ENCODE measurements at places on chromosomes 7 and 10.
A peak's percentile ranks its signal among the peaks of the same experiment; 100 is the strongest.

GRCh38 chr7:134444198-134444960 lies 14.5 kb downstream of the AKR1B1 start:
- DNase-seq: no peak

DNA sequence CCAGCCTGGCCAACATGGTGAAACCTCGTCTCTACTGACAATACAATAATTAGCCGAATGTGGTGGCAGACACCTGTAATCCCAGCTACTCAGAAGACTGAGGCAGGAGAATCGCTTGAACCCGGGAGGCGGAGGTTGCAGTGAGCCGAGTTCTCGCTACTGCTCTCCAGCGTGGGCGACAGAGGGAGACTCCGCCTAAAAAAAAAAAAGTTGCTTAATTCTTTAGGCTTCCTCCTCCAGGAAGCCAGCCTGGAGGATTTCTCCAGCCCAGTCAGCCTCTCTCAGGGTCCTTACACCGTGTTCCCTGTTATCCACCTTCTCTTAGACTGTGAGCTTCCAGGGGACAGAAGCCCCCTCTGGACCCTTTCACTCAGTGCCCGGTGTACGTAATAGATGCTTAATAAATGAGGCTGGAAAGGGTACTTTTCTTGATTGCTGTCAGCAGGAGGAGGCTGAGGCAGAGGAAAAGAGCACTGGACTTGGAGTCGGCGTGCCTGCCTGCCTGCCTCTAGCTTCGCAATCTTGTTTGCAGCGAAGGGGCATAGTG lies 16.4 kb upstream of the NODAL start:
- DNase-seq: no peak

GRCh38 chr7:74495112-74496086 lies 41.7 kb downstream of the GTF2IRD1 start:
- DNase-seq: no peak

- no peak for DNase-seq
Measured at GRCh38 chr7:156122752-156123354, 310.6 kb upstream of the SHH start.

DNA sequence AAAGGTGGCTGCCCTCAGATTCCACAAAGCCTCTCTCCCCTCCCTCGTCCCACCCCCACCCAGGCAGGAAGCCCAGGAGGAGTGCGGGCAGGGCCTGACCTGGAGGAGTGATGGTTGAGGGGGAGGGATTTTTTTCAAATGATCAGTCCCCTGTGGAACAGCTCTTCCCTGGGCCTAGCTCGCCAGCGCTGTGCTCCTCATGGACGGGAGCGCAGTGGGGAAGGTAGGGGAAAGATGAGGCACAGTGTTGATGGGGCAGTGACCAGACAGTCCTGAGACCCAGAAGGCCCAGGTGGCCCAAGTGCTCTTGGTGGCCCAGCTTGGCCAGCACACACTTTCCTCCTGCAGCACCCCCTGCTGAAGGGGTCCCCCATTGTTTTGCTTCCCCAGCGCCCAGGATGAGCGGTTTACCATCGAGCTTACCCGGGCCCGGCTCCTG lies 8.5 kb downstream of the SAP25 start:
- DNase-seq: no peak

DNA sequence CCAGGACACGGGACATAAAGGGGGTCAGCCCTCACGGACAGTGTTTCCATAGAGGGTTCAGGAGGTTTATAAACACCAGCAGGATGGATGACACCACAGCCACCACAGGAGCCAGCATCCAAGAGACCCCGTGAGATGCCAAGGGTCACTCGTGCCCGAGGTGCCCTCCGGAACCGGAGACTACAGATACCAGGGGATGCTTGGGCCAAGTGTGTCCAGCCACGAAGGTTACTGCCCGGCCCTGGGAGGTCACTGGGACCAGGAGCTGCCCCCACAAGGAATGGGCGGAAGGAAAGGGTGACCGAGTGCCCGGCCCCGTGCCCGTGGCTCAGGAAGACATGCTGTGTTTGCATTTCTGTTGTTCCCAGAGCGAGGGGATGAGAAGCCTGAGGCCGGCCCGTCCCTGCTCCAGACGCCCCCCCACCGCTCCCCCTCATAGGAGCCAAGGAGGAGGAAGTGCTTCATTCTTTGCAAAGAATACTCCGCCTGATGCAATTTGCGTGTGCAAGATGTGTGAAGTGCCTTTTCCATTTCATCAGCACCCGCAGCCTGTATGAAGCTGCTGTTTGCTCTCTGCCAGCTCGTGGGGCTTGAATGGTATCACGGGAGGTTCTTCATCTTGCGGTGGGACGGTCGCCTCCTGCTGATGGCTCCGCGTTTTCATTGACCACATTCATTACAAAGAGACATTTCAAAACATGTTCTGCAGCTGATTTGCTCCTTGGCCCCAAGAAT lies 176.4 kb downstream of the ELFN1 start:
- no peak for DNase-seq

- DNase-seq: no peak
Measured at GRCh38 chr10:86311190-86311589, 55.4 kb downstream of the GRID1 start.

DNA sequence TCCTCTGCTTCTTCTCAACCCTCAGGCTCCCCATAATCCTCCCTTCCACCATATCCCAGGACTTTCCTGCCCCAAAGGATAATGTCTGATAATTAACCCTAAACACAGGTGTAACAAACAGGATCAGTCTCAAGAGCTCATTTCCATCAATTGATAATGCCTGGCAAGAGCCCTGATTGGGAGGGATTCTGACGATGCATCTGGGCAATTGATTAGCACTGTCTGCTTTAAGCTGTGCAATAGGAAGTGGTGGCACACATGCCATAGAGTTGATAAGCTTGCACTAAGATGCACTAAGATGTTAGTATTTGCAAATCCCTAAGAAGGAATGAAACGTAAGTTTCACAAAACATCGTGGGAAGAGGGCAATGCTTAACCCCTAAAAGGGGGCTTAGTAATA lies 27.4 kb upstream of the EGR2 start:
- DNase-seq: no peak

- DNase-seq: no peak
Measured at GRCh38 chr7:47379629-47380324, 202.1 kb downstream of the TNS3 start.

DNA sequence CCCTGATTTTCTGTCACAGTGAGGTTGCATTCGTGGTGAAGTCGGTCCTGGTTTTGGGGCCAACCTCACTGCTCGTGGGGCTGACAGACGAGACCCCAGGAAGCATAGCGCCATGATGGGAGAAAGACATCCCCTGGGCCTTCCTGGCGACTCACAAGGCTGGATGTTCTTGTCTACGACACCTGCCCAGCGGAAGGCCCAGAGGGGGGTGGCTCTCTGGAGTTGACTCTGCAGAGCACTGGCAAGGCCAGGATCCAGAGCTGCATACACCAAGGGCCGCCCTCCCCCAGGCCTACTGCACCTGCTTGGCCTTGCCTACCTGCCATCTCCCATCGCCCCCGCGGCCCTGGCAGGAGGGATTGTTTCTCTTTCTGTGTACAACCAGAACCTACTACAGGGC lies 608.9 kb downstream of the PTPRN2 start:
- no peak for DNase-seq

- DNase-seq: peak; percentile 59
Measured at GRCh38 chr10:6918305-6918704, 338.2 kb upstream of the PRKCQ start.

DNA sequence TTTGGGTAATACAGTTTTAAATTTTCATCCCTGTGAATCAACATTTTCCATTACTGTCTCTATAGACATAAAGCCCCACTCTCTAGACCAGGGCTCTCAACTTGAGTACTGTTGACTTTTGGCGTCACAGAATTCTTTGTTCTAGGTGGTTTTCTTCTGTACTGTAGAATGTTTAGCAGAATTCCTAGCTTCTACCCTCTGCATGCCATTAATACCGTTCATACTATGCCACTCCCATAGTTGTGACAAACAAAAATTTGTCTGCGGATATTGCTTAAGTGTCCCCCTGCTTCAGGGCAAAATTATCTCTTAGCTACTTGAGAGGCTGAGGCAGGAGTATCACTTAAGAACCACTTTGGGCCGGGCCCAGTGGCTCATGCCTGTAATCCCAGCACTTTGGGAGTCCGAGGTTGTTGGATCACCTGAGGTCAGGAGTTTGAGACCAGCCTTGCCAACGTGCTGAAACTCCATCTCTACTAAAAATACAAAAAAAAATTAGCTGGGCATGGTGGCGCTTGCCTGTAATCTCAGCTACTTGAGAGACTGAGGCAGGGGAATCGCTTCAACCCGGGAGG lies 57.3 kb upstream of the NRG3 start:
- no peak for DNase-seq

DNA sequence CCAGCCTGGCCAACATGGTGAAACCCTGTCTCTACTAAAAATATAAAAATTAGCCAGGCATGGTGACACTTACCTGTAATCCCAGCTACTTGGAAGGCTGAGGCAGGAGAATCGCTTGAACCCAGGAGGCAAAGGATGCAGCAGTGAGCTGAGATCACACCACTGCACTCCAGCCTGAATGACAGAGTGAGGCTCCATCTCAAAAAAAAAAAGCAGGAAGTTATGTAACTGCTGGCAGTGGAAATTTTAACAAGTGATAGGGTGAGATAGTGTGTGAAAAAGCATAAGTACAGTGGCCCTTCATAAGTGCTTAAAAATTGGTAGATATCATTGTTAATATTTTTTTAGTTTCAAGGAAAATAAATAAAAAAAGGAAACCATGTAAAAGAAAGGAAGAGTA lies 12.3 kb downstream of the AKR1C3 start:
- DNase-seq: no peak

GRCh38 chr10:97463363-97464132 lies 17.6 kb downstream of the ZDHHC16 start:
- DNase-seq: peak; percentile 54

- no peak for DNase-seq
Measured at GRCh38 chr7:55018361-55019190, at the start of gene EGFR. Gene EGFR (plus strand): TSS chr7:55019017. CDS start chr7:55019278, 261 bp downstream.

DNA sequence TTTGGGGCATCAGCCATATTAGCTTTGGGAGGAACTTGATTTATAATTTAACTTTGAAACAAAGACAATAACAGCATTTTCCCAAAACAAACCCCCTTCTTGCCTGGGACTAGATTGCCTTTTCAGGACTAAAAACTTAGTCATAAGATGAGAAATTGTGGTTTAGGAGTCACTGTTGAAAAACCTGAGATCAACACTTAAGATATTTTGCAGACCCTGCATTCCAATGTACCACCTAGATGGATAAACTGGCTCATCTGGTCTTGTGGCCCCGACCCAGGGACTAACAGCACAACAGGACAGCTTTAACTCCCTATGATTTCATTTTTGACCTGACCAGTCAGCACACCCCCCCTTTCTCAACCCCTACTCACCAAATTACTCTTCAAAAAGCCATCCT lies 1165.4 kb downstream of the XPNPEP1 start:
- no peak for DNase-seq

DNA sequence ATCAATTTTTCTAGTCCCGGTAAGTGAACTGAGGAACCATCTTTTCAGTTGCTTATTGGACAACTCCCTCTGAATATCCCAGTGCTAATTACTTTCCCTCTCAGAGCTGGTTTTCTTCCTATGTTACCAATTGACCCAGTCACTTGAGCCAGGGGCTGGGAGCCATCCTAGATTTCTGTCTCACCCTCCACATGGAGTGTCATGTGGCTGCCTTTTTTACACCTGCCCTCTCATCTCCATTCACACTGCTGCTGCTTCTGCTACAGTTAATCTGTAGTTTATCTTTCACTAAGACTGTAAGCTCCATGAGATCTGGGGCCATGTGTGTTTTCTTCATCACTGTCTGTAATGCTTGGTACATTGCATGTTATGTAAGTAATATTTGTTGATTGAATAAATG lies 35.8 kb downstream of the VCL start:
- no peak for DNase-seq

DNA sequence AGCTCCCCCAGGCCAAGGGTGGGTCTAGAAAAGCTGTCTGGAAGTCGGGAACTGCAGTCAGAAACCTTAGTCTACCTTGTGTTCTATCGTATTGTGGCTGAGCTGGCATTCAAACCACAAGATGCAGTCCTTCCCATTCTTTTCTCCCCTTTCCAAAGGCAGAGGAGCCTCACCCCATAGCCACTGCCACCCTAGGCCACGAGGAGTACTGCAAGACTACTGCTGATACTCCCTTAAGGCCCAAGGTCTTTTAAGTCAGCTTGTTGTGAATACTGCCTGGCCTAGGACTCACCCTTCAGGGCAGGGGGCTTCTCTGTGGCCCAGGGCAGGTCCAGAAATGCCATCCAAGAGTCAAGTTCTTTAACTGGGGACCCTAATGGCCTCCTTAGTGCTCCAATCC lies 214.5 kb upstream of the CNTNAP2 start:
- no peak for DNase-seq

- DNase-seq: peak; percentile 6
Measured at GRCh38 chr10:96610817-96611216, 24.0 kb upstream of the TM9SF3 start.

DNA sequence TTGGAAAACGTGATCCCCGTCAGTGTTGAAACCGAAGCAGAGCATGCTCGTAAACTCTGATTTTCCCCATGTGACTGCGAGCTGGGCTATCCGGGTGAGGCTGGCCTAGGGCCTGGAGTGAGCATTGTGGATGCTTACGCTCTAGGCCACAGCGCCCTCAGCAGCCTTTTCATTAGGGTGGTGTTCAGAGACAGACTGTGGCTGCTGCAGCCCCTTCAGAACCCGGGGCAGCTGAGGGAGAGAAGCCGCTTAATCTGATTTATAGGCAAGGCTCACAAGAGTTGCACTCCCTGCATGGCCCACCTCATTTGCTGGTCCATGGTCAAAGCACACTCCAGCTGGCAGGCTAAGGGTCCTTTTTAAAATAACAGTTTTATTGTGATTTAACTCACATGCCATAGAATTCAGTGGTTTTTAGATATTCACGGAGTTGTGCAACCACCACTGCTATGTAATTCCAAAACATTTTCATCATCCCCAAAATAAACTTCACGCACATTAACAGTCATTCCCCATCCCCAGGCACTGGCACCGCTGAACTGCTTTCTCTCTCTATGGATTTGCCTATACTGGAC lies 72.5 kb downstream of the SYPL1 start:
- DNase-seq: no peak

- no peak for DNase-seq
Measured at GRCh38 chr10:19977097-19977521, 160.9 kb downstream of the PLXDC2 start.

DNA sequence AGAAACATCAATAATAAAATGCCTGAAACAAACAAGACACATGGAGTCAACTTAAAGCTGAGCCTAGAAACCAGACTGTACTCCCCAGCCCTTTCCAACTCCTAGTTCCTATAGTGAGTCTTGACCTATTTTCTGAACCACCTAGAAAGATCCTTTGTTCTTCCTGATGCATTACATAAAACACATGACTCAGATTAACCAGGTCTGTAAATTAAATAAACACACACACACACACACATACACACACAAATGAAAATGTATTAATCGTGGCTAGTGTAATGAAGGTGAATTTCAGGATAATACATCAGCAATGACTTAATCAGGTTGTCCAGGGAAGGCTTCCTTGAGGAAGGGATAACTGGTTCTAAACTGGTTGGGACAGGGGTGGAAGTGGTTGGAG lies 104.7 kb downstream of the ST8SIA6 start:
- no peak for DNase-seq

All from CD4-positive, alpha-beta T cell treated with Interleukin-1 beta for 1 hour (primary cell).